ENCODE measurements at places on chromosomes 1 and 21.
A peak's percentile ranks its signal among the peaks of the same experiment; 100 is the strongest.

DNA sequence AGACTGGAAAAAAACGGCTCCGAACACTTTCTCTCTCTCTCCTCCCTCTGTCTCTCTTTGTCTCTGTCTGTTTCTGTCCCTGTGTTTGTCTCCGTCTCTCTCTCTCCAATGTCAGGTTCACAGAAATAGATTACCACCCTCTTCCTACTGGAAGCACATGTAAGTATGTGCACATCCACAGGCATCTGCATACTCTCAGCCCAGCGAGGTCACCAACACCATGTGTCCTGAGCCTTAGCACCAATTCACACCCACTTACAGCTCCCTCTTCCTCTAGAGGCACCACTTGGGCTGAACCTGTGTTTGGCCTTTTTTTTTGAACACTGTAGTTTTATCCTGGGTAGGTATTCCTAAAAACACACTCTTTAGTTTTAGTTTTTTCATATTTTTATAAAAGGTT, 130.5 kb downstream of the ETS2 start:
- no peak for DNase-seq

DNA sequence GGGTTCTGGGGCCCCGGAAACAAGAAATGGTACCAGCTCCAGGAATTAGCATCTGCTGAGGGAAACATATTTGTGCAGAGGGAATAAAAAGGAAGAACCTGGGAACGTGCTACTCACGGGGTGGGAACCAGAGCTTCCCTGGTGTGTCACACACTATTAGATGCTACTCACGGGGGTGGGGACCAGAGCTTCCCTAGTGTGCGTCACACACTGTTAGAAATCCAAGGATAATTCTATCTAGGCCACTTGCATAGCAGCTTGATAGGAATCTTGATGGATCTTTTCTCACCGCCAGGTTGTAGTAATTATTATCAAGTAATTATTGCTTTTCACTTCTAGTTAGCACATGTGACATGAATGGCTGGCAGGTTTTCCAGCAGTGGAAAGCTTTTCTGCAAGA, 54.5 kb upstream of the SCCPDH start:
- DNase-seq, result no peak

DNA sequence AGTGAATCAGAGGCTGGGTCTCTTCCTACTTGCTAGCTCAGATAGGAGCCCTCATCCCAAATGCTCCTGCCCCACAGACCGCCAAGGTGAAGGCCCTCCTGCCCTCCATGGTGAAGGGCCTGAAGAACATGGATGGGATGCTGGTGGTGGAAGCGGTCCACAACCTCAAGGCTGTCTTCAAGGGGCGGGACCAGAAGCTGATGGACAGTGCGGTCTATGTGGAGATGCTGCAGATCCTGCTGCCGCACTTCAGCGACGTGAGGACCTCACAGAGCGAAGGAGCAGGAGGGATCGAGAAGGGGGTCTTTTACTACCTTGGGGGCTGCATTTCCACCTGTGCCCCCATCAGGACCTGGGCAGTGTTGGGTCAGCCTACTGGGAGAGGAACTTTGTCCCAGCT, 14.6 kb upstream of the TTC4 start:
- no peak for DNase-seq

- no peak for DNase-seq
These were observed 9.3 kb upstream of the FAM89A start for GRCh38 chr1:231049121-231049979.

- no peak for DNase-seq
These were observed 158.8 kb downstream of the C1orf21 start for GRCh38 chr1:184545601-184546000.

- DNase-seq, result no peak
These were observed 41.9 kb downstream of the ACP6 start for GRCh38 chr1:147628441-147628840.

- DNase-seq, result no peak
These were observed 61.6 kb downstream of the LRRN2 start for GRCh38 chr1:204623894-204624361.

- DNase-seq, result no peak
These were observed 138.1 kb downstream of the MIS18A start for GRCh38 chr21:32140604-32141317.

DNA sequence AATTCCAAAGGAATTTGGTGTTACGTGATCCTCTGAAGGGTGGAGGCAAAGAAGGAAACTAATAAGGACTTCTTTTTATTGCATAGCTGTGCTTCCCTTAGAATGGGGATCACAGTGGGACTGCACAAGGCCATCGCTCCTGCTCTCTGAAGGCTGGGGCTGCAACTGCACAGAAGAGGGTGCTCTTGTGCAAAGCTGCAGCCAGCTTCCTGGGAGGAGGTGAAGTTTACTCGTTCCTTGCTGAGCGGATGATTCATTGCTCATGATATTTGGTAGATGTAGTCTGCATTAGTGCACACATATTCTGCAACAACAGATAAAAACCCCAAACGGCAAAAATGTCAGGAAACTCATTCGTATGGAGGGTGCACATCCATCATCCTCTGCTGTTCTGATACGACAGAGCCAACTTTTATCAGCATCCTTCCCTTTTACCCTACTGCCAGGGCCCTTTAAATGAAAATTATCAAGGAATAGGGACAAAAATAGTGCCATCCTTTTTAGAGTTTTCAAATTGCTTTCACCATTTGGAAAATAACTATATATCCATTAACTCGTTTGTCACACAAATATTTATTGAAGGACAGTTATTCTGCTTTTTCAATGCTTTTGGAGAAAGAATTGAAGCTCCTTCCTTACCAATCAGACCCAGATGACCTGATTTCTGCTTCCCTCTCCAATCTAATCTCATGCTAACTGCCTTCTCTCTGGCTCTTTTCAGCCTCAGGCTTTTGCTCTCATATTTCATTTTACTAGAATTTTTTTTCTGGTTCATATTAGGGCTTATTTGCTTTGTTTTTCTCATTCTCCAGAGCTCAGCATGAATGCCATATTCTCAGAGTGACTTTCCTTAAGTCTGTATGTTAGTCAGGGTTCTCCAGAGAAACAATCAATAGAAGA, 263.6 kb downstream of the DUSP10 start:
- DNase-seq, result peak; percentile 36

GRCh38 chr1:194133152-194133551, 946.7 kb upstream of the B3GALT2 start:
- no peak for DNase-seq

GRCh38 chr1:223838125-223838854, 7.5 kb downstream of the TP53BP2 start:
- no peak for DNase-seq

DNA sequence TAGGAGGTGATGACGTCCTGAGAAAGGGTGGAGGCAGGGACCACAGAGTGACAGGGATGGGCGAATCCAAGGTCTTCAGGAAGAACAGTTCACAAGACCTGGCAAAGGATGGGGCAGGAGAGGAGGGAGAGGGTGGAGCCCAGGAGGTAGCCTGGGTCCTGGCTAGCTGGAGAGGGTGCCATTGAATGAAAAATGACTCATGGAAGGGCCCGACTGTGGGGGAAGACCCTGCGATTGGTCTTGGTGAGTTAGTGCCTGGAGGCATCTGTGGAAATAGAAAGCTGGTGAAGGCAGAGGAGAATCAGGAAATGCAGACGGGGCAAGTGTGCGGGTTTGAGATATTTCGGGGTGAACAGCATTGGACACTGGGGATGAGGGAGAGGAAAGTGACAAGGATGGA, 60.3 kb upstream of the SLC45A1 start:
- DNase-seq, result no peak

DNA sequence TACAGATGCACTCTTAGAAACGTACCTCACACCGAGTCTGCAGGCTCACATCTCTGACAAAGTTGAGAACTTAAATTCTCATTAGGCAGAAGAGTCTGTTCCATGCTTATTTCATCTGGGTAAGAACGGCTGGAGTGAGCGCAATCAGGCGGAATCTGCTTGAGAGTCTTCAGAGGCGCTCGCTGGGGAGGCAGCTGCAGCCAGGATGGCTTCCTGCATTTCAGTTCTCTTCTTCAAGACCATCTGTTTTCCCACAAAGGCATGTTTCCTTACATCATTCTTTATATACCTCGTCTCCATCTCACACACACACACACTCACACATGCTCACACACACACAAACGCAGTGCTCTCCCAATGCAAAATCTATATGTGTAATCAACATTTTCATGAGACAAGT, 497.1 kb downstream of the AJAP1 start:
- DNase-seq, result no peak

DNA sequence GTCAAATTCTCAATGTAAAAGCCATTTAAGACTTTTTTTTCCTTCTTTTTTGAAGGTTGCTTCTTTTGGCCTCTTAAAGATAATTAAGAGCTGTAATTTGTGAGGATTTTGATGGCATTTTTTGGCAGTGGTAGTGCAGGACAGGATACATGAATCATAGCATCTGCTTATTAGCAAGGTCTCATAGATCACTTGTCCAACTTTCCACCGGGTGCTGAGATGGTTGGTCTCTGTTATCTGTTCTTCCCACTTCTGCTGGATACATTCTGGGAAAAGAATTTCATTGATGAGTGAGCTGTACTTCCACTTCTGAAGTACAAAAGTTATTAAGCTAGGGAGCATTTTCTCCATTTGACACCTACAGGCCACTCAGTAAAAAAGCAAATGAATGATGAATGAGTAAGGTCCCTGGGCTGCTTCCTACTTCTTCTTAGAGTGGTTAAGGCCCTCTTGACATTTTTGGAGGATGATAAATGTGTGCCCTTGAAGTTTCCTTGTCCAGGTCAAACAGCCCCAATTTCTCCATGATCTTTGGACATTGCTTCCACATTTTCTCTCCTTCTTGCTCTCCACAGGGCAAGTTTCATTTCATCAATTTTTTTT, 100.6 kb downstream of the ROR1 start:
- DNase-seq, result no peak

- DNase-seq, result no peak
These were observed 479.8 kb upstream of the VAMP3 start for GRCh38 chr1:7290971-7291970.

- no peak for DNase-seq
These were observed 5.5 kb downstream of the TRAPPC10 start for GRCh38 chr21:44017601-44018000.

- no peak for DNase-seq
These were observed 4.3 kb downstream of the DDAH1 start for GRCh38 chr1:85460555-85461088.

GRCh38 chr1:226787071-226787470, 48.0 kb upstream of the ITPKB start:
- DNase-seq, result no peak

- no peak for DNase-seq
These were observed 14.1 kb downstream of the CAPN8 start for GRCh38 chr1:223651291-223651991.

GRCh38 chr1:209823143-209824041, 4.4 kb upstream of the UTP25 start:
- no peak for DNase-seq

DNA sequence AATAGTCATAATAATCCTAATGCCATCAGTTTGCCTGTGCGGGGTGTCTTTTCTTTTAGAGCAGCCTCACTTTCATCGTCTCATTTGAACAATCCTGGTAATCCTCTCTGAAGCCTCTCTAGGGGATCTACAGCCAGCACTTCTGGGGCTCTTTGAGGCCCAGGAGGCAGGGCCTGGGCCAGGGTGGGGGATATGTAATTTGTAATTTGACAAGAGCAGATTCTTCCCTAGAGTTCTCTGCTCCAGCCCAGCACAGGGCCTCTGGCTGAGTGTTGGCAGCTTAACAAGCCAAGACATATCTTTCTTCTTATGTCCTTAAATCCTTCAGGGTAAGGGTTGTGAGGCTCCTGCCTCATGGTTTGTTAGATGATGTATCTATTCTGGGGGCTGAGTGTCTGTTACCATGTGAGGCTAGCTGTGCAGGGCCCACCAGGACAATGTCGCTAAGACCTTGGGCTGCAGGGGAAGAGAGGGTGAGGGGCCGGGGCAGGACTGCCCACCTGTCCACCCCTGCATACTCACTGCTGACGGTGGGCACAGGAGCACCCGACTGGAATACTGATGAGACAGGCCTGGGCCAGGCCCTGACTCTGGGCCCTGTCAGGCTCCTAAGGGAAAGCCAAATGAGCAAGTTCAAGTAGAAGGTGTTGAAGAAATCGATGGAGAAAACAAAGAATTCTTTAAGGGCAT, 45.3 kb upstream of the PARP1 start:
- DNase-seq, result no peak

GRCh38 chr1:202214089-202214843, 20.7 kb downstream of the LGR6 start:
- DNase-seq, result no peak

DNA sequence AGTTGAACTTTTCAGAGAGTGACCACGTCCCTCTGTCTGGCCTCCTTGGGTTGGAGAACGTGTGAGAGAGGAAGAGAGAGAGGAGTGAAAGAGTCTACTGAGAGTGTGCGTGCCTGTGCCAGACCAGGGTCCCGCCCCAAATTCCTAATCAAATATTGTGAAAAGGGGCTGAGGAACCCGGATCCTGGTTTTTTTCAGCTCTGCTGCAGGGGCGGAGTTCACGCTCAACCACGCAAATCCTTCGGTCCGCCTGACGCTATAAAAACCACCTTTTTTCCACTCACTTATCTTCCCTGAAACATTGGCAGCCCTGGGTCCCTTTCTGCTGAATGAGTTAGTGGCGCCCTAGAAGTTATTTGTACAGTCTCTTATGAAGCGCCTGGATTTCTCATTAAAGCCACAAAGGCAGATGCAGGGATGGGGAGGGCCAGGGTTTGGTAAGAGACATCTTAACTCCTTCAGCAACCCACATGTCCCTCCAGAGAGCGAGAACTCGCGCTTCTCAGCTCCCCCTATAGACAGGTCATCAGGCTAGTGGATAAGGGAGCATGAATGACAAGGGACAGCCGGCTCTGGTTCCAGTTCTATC, at the start of gene FMOD:
TSS of gene FMOD (minus strand) at position 86 of the 589 bp plus-strand sequence. CDS start 2,852 bp downstream, outside the sequence.
- DNase-seq, result no peak
